ENCODE measurements at places on chromosomes 3 and 15.

- no peak for DNase-seq
These were observed 214.9 kb downstream of the IL20RB start for GRCh38 chr3:137172728-137173127.

DNA sequence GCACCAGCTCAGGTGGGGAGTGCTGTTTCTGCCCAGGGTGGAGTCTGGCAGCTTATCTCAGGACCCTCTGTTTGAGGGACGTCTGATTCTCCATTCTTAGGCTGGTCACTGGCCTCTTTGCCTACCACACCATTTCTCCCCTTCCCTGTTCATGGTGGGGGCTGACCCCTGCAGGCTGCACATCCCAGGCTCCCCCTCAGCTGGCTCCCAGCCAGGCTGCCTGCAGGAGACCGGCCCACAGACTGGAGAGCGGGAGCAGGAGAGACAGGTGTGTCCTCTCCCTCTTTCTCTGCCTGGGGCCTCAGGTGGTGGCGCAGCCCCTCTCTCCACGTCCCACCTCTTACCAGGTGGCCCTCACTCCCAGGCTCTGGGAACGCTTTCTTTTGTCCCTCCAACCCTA lies 60.8 kb downstream of the RAB11A start:
- no peak for DNase-seq

DNA sequence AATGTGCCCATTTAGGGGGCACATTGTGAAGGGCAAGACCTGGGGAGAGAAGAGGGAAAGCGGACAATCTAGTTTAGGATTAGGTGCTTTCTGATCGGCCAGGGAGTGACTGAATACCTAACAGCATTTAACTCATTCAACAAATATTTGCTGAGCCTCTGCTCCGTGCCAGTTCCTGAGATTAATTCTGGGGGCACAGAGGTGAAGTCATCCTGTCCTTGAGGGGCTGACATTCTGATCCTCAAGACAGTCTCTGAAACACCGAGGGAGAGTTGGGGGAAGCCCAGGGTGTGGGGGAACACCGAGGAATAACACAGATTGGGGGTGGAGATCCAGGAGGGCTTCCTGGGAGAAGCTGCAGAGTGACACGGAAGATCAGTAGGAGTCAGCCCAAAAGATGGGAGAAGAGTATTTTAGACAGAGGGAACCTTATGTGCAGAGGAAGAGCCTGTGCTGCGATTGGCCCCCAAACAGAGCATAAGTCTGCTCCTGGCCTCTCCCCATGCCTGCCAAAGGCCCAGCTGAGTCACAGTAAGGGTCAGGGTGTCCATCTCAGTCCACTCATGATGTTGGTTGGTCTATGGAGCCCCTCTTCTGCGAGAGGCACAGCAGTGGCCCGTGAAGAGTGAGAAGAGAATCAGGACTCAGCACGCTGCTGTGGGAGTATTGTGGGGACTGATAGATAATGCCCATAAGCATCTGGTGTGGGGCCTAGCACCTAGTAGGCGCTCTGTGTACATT lies 60.2 kb downstream of the AMOTL2 start:
- DNase-seq = no peak

- no peak for DNase-seq
These were observed 5.2 kb upstream of the EBLN2 start for GRCh38 chr3:73056014-73056844.

DNA sequence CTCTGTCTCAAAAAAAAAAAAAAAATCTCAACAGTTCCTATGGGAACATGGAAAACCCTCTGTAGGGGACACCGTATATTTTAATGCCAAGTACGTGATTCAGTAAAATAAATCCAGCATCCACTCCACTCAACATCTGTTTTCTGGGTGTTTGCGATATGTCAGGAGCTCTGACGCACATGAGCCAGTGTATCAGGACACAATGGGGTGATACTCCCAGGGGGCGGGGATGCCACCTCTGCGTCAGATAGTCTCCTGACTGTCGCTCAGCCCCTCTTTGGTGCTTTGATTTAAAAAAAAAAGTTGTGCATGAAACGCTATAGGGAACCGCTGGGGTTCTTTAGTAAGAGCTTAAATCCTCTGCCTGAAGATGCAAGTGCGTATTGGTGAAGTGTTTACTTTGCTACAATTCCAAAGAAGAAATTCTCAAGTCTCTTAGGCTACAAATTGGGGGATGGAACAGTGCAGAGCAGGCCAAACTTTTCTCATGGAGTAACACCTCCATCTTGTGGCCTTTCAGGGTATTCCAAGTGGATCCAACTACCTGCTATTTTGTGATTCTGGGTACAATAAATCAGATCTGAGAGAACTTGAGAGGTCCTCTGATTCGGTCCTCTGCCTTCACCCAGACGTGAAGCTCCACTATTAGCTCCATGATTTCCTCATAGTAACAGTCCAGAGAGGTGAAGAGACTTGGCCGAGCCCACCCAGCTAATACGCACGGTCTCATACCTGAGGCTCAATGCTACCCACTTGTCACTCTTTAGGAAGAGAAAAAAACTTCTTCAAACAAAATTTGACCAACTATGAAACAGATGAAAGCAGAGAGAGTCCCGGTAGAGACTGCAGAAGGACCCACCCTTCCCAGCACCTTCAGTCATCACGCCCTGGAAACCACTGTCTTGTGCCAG lies 9.3 kb upstream of the NR2E3 start:
- DNase-seq = no peak

DNA sequence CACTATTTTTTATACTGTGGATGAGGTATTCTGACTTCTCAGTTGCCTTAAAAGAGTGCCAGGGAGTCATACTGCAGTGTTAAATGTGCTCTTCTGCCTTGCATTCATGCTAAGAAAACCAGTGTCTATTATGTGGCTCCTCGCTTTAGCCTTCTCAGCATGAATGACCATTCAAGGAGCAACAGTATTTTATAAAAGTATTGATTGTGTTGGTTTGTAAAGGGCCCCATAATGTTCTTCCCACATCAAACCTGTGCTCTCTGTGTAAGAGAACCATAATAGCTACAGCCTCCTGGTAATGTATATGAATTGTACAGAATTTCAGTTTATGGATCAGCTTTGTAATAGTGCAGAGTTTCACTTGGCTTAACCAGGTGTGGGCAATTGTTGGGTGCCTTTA lies 316.4 kb downstream of the CNTN4 start:
- DNase-seq = no peak

- DNase-seq = no peak
These were observed 25.7 kb downstream of the ZMAT3 start for GRCh38 chr3:179045719-179046402.

DNA sequence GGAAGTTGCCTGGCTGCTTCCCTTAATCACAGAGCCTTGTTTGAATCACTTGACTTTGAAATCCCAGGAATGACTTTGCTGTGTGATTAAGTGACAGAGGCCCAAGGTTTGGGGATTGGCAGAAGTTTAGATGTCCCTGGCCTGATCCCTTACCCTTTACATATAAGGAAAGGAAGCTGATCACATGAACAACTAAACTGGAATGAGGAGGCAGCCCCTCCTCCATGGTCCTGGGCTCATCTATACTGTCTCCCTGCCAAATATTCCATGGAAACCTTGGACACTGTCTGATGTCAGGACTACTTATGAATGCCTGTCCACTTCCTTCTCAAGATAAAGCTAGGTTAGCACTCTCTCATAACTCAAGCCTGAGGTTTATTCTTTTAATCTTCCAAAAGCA lies 181.3 kb upstream of the CTDSPL start:
- DNase-seq = no peak

- no peak for DNase-seq
These were observed 2.1 kb downstream of the ZDHHC19 start for GRCh38 chr3:196208942-196209695.

DNA sequence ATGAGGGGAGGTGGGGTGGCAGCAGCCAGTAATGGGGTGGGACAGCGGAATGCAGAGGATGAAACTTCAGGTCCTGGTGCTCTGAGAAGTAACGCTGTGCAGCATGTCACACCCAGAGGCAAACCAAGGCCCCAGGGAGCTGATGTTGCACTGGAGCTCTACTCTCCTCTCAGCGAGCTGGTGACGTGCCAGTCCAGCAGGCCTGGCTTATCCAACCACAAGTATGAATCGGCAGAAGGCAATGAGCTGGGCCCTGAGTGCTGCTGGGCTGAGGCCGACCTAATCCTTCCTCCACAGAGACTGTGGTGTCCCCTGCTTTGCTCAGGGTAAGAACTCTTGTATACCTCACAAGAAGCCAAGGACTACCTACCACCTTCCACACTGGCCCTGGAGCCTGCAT lies 30.5 kb downstream of the CD86 start:
- DNase-seq = no peak

- no peak for DNase-seq
These were observed 31.9 kb downstream of the SH3BP5 start for GRCh38 chr3:15300323-15301078.

DNA sequence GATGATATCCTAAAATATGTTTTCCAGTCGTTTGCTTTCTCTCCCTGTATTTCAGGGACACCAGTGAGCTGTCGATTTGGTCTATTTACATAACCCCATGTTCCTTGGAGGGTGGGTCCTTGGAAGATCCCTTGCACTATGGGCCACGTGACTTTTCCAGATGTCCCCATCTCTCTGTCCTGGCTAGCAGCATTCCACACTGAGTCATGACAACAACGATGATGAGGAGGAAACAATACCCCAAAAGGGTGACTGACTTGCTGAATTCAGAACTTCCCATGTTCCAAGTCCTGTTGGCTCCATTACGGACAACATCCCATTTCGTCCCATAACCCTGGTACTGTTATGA lies 134.3 kb downstream of the NSMCE3 start:
- no peak for DNase-seq

DNA sequence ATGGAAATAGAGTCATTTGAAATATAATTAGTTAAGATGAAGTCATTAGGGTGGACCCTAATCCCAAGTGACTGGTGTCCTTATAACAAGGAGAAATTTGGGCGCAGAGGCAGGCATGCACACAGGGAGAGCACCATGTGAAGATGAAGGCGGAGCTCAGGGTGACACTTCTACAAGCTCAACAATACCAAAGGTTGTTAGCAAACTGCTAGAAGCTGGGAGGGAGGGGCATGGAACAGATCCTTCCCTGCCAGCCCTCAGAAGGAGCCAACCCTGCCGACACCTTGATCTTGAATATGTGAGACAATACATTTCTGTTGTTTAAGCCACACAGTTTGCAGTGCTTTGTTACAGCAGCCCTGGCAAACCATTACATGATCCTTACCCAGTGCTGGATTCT lies 57.8 kb downstream of the CCNL1 start:
- DNase-seq = no peak

DNA sequence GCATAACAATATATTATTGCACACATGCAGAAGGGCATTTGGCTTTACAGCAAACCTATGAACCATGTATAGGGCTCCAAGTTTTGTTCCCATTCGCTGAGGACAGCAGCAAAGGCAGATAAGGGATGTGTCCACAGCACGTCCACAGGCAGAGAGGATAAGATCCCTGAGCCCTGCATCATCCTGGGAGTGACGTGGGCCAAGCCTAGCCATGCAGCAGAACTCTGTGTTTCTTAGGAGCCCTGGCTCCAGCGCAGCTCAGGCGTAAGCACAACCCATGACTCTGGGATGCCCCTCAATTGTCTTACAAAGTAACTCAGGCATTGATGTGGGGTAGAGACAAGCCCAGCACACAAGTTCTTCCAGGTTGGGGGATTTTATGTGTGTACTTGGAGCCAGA lies 194.3 kb upstream of the CTDSPL start:
- no peak for DNase-seq

DNA sequence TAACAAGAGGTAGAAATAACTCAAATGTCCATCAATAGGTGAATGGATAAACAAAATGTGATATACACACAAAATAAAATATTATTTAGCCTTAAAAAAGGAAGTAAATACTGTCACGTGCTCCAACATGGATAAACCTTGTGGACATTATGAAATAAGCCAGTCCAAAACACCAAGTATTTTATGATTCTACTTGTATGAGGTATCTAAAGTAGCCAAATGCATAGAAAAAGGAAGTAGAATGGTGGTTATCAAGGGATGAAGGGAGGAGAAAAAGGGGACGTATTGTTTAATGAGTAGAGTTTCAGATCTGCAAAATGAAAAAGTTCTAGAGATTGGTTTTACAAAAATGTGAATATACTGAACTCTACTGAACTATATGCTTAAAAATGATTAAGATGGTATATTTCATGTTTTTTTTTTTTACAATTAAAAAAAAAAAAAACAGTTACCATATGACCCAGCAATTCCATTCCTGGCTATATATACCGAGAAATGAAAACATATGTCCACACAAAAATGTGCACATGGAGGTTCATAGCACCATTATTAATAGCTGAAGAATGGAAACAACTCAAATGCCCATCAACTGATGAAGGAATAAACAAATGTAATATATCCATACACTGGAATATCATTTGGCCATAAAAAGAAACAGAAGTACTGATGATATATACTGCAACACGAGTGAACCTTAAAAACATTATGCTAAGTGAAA lies 29.1 kb upstream of the MAP6D1 start:
- no peak for DNase-seq

DNA sequence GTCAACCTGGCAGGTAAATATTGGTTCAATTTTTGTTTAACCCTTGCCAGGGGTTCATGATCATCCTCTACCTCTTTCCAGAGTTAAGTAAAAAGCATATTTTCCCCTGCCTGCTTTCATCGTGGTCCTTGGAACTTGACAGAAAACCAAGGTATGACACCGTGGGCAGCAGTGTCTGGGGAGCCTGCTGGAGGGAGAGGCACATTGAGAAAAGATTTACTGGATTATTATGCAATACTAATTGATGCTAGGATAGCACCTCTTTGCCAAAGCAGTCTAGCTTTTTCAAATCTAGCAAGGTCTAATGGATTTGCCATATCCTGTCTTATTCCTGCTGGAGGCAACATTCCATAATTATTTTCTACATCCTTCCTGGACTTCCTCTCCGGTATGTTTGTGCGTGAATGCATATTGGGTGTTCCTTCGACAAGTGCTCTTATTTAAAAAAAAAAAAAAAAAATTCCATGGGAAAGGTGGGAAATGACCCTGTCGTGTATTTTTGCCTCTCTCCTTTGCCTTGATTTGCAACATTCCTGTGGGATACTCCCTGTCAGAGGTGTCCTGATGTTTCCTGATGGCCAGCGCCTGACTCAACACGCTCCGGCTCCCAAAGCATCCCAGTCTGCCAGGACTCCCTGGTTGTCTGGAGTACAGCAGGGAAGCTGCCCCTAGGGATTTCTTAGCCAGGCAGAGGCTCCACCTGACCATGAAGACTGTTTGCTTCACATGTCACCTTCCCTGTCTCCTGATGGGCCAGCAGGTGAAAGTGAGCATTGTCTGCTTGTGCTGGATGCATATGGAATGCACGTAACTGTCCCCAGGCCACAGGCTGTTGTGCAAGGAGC lies 6.3 kb downstream of the BHLHE40 start:
- DNase-seq = no peak

Measured in stimulated activated CD4-positive, alpha-beta T cell treated with anti-CD3 and anti-CD28 coated beads, Interleukin-12 subunit alpha, Interleukin-12 subunit beta, amount 100 ng/mL, for 24 hours (primary cell).